ENCODE measurements at places on chromosomes 1 and 21. TPM values are rescaled to one million over a fixed set of nuclear protein-coding genes. Genes with fewer than 3 reads are reported as not detected.

DNA sequence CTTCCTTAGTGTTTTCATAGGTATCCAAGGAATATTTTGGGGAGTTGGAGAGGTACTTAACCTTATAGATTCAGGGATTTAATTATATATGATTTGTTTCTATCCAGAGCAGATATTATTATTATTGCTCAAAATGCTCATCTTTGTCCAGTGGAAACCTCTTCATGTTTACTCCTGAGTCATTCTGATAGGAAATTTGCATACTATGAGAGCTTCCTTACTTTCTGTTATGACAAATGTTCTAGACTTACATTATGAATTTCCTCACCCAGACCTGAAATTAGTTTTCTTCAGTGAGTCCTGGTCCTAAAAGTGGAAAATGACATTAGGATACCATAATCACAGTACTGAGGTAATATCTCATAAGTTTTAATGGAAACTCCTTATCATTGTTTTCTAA lies 57.5 kb upstream of the PLPPR5 start:
- H3K27ac ChIP-seq = no peak overlapping the region
- H3K27me3 ChIP-seq = no peaks in the 10 kb centered on the region
- no peak overlapping the region for H3K4me3 ChIP-seq
- no peaks in the 10 kb centered on the region for H3K4me1 ChIP-seq

- DNase-seq = peak; percentile 15
- H3K27ac ChIP-seq = no peak overlapping the region
- no peak overlapping the region for H3K4me3 ChIP-seq
- no peaks in the 10 kb centered on the region for H3K27me3 ChIP-seq
These were observed 56.8 kb downstream of the ZBTB17 start for GRCh38 chr1:15918962-15919715.

DNA sequence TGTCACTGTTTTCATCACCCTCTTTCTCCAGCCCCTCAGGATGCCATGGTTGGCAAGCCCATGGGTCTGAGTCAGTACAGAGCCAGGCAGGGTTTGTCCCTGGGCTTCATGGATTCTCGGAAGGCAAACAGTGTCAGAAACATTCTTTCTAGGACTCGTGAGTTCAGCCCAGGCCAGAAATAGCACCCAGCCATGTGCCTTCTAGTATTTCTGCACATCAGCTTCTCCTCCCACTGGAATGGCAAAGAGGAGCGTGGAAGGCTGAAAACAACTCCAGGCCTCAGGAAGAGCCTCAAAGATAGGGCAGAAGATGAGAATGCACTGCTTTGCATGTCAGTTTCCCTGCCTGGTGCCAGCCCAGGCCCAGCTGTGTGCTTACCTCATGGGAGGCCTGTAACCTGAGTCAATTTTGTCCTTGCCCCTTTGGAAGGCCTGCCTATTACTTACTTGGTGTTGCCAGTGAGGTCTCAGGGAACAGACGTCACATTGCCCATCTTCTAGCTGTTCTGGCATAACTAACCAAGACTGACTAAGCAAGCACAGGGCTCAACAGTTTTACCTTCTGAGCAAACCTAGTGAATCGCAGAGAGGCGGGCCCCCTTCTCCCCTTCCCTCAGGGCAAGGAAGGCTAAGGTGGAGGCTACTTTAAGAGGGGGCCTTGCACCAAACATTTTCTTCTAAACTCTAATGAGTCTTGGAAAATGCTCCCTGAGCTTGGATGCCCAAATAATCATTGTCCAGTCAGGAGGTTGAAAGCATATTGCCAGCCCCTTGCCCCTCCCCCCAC lies 42.4 kb downstream of the GLUL start:
- no peaks in the 10 kb centered on the region for H3K36me3 ChIP-seq
- no peak overlapping the region for H3K27ac ChIP-seq
- H3K4me1 ChIP-seq = no peaks in the 10 kb centered on the region
- H3K27me3 ChIP-seq = no peaks in the 10 kb centered on the region
- no peak for DNase-seq
- no peak overlapping the region for H3K4me3 ChIP-seq

COL16A1 gene
- total RNA-seq = not detected

OR6K3 gene
- not detected for total RNA-seq

DNA sequence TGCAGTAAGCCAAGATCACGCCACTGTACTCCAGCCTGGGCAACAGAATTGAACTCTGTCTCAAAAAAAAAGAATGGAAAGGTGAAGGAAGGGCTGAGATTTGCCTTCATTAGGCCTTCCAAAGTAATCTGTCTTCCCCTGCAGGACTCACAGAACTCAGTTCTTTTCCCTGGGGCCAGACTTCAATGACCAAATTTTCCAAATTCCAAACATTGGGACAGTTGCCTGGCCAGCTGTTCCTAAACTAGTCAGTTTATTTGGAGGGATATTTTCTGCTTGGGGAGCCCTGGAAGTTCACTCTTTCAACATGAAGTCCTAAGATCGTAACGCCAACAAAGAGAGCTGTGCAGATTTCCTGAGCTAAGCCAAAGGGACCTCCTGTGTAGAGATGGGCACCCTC lies 5.4 kb upstream of the DEDD start:
- DNase-seq = no peak
- H3K4me1 ChIP-seq = peaks cover 19% of the 10 kb centered on the region
- no peak overlapping the region for H3K27ac ChIP-seq
- H3K36me3 ChIP-seq = no peaks in the 10 kb centered on the region
- no peaks in the 10 kb centered on the region for H3K27me3 ChIP-seq

- H3K27me3 ChIP-seq = no peaks in the 10 kb centered on the region
- H3K27ac ChIP-seq = no peak overlapping the region
- H3K4me1 ChIP-seq = no peaks in the 10 kb centered on the region
- no peak overlapping the region for H3K4me3 ChIP-seq
These were observed 61.3 kb downstream of the B3GALNT2 start for GRCh38 chr1:235442788-235443429.

DNA sequence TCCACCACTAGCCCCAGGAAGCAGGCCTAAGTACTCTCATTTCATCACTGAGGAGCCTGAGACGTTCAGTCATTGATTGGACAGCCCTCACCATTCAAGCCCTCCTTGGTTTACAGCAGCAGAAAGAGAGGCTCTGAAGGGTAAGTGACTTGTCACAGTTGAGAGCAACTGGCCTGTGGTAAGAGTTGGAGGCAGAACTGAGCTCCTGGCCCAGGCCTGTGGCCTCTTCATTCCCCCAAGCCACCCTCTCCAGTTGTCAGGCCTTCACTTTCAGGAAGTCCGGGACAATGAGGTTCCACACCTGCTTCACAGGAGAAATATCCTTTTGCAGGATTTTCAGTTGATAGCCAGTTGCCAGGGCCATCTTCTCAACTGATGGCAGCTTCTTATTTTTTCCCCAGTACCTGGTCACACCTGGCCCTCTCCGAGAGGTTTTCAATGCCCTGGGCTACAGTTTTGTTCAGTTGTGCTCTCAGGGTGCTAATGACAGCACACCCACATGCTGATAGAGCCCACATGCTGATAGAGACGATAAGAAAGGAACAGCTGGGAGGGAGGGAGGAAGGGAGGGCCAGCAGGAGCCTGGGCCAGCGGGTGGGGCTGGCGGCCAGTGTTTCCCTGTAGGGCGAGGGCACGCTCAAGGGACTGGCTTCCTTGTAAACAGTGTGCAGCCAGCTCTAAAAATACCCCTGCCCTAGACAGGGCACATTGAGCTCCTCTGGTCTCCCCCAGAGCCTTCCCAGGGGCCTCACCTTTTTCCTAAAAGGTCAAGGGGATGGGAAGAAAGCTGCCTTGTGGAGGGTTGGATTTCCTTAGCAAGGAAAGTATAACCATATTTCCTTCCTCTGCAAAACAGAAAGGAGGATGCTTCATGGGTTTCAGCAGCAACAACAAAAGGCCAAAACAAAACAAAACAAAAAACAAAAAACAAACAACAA lies 112.7 kb upstream of the JUN start:
- no peak overlapping the region for H3K4me3 ChIP-seq
- H3K27ac ChIP-seq = no peak overlapping the region
- H3K4me1 ChIP-seq = peaks cover 20% of the 10 kb centered on the region
- no peaks in the 10 kb centered on the region for H3K27me3 ChIP-seq
- no peaks in the 10 kb centered on the region for H3K36me3 ChIP-seq

GRCh38 chr1:57422271-57423134 lies 1.4 kb downstream of the DAB1 start:
- H3K4me1 ChIP-seq = peaks cover 11% of the 10 kb centered on the region
- no peaks in the 10 kb centered on the region for H3K36me3 ChIP-seq
- H3K4me3 ChIP-seq = no peak overlapping the region
- H3K27ac ChIP-seq = no peak overlapping the region

- H3K36me3 ChIP-seq = no peaks in the 10 kb centered on the region
- H3K27ac ChIP-seq = no peak overlapping the region
- no peak overlapping the region for H3K4me3 ChIP-seq
- no peaks in the 10 kb centered on the region for H3K27me3 ChIP-seq
- H3K4me1 ChIP-seq = peaks cover 53% of the 10 kb centered on the region
- DNase-seq = peak; percentile 65
These were observed 203.9 kb downstream of the TOMM20 start for GRCh38 chr1:234924450-234925355.

DNA sequence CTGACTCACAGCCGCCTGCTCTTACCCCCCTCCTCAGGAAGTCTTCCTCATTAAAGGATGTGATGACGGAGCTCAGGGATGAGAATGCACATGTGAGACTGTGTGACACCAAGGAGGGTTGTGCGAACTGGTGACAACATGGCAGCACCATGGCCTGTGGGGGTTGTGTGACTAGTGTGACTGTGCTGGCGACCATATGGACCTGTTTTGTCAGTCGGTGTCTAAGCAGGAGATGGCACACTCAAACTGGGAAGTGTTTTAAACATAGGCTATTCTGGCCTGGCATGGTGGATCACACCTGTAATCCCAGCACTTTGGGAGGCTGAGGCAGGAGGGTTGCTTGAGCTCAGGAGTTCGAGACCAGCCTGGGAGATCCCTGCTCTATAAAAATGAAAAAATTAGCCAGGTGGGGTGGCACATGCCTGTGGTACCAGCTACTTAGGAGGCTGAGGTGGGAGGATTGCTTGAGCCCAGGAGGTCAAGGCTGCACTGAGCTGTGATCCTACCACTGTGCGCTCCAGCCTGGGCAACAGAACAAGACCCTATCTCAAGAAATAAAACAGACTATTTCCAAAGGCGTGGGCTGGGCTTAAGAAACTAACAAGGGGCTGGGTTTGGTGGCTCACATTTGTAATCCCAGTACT lies 7.4 kb downstream of the TRNP1 start:
- H3K4me1 ChIP-seq = peaks cover 8% of the 10 kb centered on the region
- no peak overlapping the region for H3K27ac ChIP-seq
- no peaks in the 10 kb centered on the region for H3K36me3 ChIP-seq
- no peak overlapping the region for H3K4me3 ChIP-seq
- DNase-seq = no peak
- peaks cover 16% of the 10 kb centered on the region for H3K27me3 ChIP-seq

OR11L1 gene
- total RNA-seq = not detected

GRCh38 chr1:26432793-26433192 lies 672 bp downstream of the DHDDS start:
- H3K4me3 ChIP-seq = peak overlapping the region; percentile 81
- peaks cover 28% of the 10 kb centered on the region for H3K36me3 ChIP-seq
- no peak for DNase-seq
- no peak overlapping the region for H3K27ac ChIP-seq
- H3K4me1 ChIP-seq = peaks cover 26% of the 10 kb centered on the region
- H3K27me3 ChIP-seq = no peaks in the 10 kb centered on the region

- no peaks in the 10 kb centered on the region for H3K27me3 ChIP-seq
- no peak for DNase-seq
- no peak overlapping the region for H3K4me3 ChIP-seq
These were observed 87.5 kb downstream of the RGL1 start for GRCh38 chr1:183892351-183892793.

GRCh38 chr1:178465011-178465410 lies 31.8 kb downstream of the CLEC20A start:
- peaks cover 4% of the 10 kb centered on the region for H3K27me3 ChIP-seq
- DNase-seq = no peak
- H3K27ac ChIP-seq = no peak overlapping the region
- H3K36me3 ChIP-seq = no peaks in the 10 kb centered on the region

DNA sequence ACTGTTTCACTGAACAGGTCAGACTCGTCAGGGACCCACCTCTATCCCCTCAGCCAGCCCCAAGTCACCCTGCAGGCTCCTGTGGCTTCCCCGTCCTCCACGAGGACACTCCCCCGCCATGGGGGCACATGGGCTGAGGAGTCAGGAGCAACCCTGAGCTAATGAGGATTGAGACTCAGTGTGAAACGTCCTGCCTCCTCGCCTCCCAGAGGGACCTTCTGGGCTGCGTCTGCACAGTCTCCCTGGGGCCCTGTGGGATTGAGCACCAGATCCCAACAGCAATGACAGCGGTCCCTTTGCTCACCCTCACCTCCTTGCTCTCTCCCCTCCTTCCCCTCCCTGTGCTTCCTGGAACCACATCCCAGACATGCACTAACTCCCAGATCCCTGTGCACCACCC lies 18.9 kb upstream of the SLC25A33 start:
- no peaks in the 10 kb centered on the region for H3K27me3 ChIP-seq
- H3K36me3 ChIP-seq = no peaks in the 10 kb centered on the region
- no peak overlapping the region for H3K4me3 ChIP-seq
- no peaks in the 10 kb centered on the region for H3K4me1 ChIP-seq

ALPL gene
- total RNA-seq = not detected

SPRR3 gene
- total RNA-seq = not detected

HFM1 gene
- not detected for total RNA-seq

BARHL2 gene
- total RNA-seq = not detected

GRCh38 chr1:5465281-5465711 lies 526.9 kb downstream of the NPHP4 start:
- no peaks in the 10 kb centered on the region for H3K27me3 ChIP-seq
- no peaks in the 10 kb centered on the region for H3K36me3 ChIP-seq
- H3K27ac ChIP-seq = no peak overlapping the region
- no peak overlapping the region for H3K4me3 ChIP-seq
- no peak for DNase-seq

DNA sequence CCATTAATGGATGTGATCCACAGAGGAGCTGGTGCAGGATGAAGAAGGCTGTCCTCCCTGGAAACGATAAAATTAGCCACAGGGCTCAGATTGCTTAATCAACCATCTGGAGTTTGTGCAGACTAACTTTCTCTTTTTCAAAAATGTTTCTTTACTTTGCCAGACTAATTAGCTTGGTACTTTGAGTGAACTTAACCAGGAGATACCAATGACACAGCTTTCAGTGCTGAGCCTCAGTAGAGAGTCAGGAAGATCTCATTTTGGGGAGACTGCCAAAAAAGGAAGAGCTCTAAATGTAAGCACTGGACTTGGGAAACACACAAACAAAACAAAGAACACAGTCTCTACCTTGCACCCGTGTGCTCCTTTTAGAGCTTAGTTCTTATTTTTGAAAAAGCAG lies 248.1 kb upstream of the DEPDC1 start:
- DNase-seq = no peak
- no peaks in the 10 kb centered on the region for H3K36me3 ChIP-seq
- H3K4me3 ChIP-seq = no peak overlapping the region
- no peaks in the 10 kb centered on the region for H3K27me3 ChIP-seq
- no peaks in the 10 kb centered on the region for H3K4me1 ChIP-seq
- no peak overlapping the region for H3K27ac ChIP-seq

- H3K4me3 ChIP-seq = no peak overlapping the region
- H3K27ac ChIP-seq = no peak overlapping the region
- peaks cover 16% of the 10 kb centered on the region for H3K27me3 ChIP-seq
- H3K36me3 ChIP-seq = no peaks in the 10 kb centered on the region
- no peak for DNase-seq
These were observed 24.1 kb upstream of the EGLN1 start for GRCh38 chr1:231446138-231446537.

GRCh38 chr1:182217967-182218366 lies 156.5 kb upstream of the ZNF648 start:
- H3K4me3 ChIP-seq = no peak overlapping the region
- H3K27ac ChIP-seq = no peak overlapping the region
- DNase-seq = no peak
- H3K27me3 ChIP-seq = no peaks in the 10 kb centered on the region
- no peaks in the 10 kb centered on the region for H3K4me1 ChIP-seq
- no peaks in the 10 kb centered on the region for H3K36me3 ChIP-seq

- no peaks in the 10 kb centered on the region for H3K27me3 ChIP-seq
- no peaks in the 10 kb centered on the region for H3K4me1 ChIP-seq
- H3K27ac ChIP-seq = no peak overlapping the region
- no peaks in the 10 kb centered on the region for H3K36me3 ChIP-seq
- H3K4me3 ChIP-seq = no peak overlapping the region
- no peak for DNase-seq
These were observed 31.9 kb upstream of the SLC19A1 start for GRCh38 chr21:45574081-45574501.
